Stimulated activated CD8-positive, alpha-beta memory T cell treated with anti-CD3 and anti-CD28 coated beads, Interleukin-4, amount 100 ng/mL, for 1 hour (primary cell): ENCODE measurements at places on chromosomes 2 and 18.

DNA sequence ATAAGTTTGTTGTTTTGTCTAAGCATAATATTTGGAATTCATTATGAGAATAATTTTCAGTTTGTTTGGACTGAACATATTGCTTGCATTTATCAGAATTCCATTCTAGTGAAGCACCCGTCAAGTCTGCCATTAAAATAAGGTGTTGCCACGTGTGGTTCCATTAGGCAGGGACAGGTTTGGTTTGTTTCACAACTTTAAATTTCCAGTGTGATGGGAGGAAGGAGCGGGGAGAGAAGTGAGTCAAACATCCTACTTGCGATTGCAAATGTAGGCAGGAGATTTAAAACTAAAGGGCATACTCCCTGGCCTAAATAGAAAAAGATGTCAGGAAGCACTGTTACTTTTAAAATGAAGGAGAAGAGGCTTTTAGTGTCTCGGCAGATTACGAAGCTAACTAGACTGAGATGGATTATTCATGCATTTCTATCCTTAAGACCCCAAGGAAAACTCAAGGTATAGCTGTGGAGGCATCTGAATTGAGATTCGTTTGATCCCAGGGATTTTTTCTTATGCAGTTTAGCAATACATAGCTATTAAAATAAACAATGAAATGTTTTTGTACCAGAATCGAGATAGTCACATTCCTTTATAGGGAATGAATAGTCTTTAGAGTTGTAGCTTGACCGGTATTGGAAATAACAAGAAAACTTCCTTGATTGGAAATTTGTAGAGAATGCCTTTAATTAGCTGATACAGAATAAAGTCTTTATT, 19.8 kb downstream of the GRHL1 start:
- no peak for DNase-seq

GRCh38 chr2:60058781-60059180, 494.7 kb downstream of the BCL11A start:
- no peak for DNase-seq

DNA sequence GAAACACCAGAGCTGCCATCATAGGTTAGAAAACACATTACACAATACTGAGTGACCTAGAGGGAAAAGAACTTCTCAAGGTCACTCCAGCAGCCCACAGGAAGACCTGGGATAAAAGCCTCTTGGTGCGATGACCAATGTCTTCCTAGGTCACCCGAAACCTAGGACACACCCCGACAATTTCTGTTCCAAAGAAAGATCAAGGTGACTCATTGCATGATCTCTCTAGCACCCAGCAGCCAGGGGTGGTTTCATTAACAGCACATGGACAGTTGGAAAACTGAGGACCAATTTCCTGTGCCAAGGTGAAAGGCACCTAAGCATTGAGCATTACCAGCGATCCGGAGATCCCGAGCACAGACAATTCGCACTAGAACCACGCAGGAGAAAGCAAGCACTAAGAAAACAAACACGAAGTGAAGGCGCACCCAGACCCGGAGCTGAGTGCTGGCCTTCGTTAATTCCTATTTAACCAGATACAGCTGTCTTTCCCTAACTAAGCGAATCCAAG, 1.5 kb downstream of the CACNB4 start:
- no peak for DNase-seq

GRCh38 chr18:54155412-54155811, 69.1 kb downstream of the MBD2 start:
- DNase-seq = no peak

DNA sequence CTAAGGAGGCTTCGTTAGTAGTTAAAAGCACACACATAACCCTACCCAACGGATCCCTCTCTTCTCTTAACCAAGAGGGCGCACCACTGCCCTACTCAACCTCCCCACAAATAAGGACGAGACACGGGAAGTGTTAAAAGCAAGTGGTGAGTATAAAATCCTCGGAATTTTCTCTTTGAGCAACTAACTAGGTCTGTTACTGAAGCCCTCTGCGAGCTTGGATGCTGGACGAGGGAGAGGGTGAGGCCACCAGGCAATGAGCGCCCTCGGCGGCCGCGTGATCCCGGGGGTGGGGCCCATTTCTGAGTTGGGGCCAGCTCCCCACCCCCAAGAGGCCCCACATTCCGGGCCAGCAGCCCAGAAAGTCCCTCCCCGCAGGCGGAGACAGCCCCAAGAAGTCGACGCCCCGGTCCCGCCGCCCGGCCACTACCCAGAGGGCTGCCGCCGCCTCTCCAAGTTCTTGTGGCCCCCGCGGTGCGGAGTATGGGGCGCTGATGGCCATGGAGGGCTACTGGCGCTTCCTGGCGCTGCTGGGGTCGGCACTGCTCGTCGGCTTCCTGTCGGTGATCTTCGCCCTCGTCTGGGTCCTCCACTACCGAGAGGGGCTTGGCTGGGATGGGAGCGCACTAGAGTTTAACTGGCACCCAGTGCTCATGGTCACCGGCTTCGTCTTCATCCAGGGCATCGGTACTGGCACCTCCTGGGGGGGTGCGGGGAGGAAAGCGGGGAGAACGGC, at the start of gene CYBRD1:
TSS of gene CYBRD1 (plus strand) at position 423 of the 736 bp plus-strand sequence. CDS start at position 495, 72 bp downstream.
- DNase-seq = no peak

DNA sequence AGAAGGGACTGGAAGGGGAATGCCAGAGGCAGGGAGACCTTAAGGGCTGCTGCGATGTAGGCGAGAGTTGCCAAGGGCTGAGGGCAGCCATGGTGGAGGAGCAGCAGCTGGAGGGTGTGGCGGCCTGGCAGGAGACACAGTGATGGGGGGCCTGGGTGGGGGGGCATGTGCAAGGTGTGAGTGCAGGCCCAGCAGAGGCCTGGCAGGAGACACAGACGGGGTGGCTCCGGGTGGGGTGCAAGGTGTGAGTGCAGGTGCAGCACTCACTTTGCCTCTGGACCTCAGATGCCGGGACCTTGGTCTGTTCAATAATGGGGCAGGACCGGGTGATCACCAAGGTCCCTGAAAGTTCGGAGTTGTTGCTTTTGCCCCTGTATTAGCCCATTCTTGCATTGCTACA, 76.2 kb upstream of the ODC1 start:
- DNase-seq = no peak

- DNase-seq = no peak
Measured at GRCh38 chr2:53505826-53506225, 261.8 kb upstream of the CHAC2 start.

- no peak for DNase-seq
Measured at GRCh38 chr2:223914324-223914723, 30.8 kb downstream of the WDFY1 start.

DNA sequence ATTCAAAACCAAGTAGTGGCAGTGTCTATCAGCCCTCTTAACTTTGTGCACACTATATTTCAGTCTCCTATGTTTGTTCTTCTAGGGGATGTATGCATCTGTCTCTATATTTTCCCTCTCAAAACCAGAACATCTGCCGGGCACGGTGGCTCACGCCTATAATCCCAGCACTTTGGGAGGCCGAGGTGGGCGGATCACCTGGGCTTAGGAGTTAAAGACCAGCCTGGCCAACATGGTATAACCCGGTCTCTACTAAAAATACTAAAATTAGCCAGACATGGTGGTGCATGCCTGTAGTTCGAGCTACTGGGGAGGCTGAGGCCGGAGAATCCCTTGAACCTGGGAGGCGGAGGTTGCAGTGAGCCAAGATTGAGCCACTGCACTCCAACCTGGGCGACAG, 9.9 kb upstream of the GAREM2 start:
- no peak for DNase-seq

DNA sequence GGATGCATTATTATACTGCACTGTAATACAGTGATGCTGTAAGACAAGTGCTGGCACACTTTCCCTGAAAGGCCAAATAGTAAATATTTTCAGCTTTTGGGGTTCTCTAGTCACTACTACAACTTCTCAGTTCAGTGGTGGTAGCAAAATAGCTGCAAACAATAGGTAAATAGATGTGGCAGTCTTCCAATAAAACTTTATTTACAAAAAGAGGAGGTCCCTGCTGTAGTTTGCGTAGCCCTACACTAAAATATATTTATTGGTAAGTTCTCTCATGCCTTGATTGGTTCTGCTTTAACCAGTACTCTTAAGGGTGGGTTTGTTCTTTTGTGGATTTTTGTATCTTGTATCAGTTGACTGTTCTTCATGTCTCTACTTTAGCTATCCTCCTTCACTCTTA, 7.8 kb downstream of the GLS start:
- DNase-seq = no peak

DNA sequence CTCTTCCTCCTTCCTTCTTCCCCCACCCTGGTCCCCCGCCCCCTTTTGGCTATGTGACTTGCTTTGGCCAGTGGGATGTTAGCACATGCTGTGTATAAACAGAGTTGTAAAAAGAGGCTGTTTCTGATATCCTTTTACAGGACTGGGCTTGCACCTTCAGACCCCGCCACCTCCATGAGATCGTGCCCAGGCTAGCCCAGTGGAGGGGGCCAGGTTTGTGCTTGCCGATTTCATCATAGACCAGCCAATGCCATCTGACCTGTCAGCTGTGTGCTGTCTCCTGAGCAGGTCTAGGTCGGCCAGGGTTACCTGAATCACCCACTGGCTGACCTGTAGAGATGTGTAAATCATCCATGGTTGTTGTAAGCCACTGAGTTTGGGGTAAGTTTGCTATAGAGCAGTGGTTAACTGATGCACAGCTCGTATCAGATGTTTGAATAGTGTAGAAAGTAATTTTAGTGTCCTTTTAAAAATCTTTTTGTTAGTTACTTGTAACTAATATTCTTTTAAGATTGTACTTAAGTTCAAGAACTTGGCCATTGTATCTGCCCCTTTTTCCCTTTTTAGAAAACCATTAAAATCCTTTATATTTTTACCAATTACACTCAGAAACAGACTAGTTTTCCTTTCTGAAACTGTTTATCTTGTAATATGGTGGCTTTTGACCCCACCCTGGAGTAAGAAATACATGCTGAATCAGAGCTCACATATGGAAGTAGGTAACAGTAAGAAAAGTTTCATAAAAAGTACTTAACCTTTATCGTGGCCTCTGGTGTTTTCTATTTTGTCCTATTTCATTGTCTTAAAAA, 122.0 kb upstream of the MGAT5 start:
- no peak for DNase-seq

- DNase-seq = no peak
Measured at GRCh38 chr2:101446869-101447268, 28.0 kb downstream of the RFX8 start.

DNA sequence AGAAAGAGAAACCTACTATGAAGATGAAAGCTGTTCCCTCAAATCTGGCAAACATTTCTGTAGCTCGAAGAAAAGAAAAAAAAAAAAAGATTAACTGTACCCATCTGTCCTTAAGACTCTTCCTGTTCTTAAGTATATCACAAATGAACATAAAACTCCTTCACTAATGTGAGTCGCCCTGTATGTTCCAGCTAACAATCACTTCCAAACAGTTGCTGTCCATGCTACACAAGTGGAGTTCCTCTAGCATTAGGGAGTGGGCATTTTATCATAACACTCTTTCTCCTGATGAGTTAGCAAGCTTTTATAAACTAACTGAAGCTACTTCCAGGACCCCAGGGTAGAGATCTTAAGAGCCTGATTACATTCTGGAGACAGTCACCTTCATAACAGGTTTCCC, 5.8 kb downstream of the CUL3 start:
- no peak for DNase-seq

- DNase-seq = no peak
Measured at GRCh38 chr2:232372231-232373208, 6.0 kb upstream of the ALPP start.

GRCh38 chr2:231241755-231242507, 43.5 kb downstream of the ARMC9 start:
- DNase-seq = no peak

DNA sequence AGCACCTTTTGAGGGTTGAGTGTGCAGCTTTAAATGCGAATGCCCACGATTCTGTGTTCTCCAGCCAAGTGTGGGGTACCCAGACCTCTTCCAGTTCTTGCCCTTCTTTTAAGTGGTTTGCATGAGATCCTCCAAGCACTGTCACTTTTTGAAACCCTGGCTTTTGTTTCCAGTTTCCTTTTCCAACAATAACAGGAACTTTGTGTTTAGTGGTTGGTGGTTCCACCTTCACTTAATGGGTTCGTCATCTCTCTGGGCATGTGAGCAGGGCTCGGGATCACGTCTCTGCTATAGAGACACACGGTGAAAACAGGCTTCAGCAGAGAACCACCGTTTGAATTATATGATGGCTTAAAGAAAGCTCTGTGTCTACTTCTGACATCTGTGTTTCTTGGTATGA, 197.6 kb downstream of the LDLRAD4 start:
- no peak for DNase-seq

- no peak for DNase-seq
Measured at GRCh38 chr2:7289697-7290096, 372.5 kb downstream of the RNF144A start.

DNA sequence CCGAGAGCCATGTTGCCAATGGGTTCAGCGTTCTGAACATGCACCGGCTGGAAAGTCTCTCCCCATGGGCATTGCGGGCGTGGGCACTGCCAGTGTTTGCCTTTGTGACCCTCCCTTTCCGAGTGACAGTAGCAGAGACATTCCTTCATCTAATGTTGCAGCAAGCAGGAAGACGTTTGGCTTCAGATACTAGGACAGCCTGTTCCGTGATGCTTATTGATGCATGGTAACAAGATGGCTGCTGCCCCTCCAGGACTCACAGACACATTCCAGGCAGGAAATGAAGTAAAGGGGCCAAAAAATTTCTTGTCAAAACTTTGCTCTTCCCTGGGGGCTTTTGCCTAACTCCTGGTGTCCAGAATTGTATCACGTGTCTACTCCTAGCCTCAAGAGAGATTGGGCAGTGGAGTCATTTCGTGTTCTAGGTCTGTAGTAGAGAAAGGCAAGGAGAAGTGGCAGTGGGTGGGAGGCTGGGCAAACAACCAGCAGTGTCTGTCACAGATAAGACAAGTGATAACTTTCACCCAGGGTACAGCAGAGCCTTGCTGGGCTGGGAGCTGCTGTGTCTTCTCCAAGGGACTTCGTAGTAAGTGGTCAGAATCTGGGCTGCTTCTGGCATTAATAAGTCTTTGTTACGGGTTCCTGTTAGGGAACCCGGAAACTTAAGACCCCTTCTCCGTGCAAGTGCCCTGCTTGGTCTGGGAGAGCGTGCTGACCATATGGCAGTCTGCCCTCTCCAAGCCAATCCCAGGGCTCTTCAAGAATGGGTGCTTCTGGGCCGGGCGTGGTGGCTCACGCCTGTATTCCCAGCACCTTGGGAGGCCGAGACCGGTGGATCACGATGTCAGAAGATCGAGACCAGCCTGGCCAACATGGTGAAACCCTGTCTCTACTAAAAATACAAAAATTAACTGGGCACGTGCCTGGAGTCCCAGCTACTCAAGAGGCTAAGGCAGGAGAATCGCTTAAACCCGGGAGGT, 93.5 kb downstream of the TFCP2L1 start:
- DNase-seq = no peak

- no peak for DNase-seq
Measured at GRCh38 chr2:235170536-235171521, 219.0 kb downstream of the SH3BP4 start.
